Stimulated activated CD8-positive, alpha-beta memory T cell treated with anti-CD3 and anti-CD28 coated beads, Interleukin-4, amount 100 ng/mL, for 4 hours (primary cell): ENCODE measurements at places on chromosomes 7 and 10.

GRCh38 chr7:26645121-26645520, 219.3 kb downstream of the SKAP2 start:
- no peak for DNase-seq

GRCh38 chr10:27621461-27621860, 117.4 kb downstream of the RAB18 start:
- DNase-seq, result no peak

DNA sequence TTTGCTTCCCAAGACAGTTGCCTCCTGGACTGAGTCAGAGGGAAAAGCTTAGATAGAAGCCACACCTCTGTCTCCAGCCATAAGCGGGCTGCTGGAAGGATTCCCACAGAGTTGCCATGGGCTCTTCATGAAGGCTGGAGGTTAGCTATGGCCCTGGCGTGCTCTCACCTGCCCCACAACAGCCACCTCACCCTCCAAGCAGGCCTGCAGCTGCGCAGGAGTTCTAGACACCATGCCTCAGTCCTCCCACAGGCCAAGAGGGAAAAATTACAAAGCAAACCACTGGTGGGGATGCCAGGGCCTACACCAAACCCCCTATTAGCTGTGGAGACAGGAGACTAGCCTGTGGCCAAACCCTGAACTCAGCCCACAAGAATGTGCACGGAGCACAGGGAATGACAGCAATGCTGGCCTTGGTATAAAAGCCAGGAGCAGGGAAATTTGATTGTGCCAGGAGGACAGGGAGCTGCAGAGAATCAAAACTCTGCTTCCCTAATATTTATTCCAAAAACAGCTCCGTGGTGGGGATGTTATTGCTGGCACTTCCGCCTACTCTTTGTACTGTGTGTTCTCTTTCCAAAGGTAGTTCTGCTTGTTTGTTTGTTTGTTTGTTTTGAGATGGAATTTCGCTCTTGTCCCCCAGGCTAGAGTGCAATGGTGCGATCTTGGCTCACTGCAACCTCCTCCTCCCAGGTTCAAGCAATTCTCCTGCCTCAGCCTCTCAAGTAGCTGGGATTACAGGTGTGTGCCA, 60.3 kb upstream of the STK17A start:
- DNase-seq, result no peak

DNA sequence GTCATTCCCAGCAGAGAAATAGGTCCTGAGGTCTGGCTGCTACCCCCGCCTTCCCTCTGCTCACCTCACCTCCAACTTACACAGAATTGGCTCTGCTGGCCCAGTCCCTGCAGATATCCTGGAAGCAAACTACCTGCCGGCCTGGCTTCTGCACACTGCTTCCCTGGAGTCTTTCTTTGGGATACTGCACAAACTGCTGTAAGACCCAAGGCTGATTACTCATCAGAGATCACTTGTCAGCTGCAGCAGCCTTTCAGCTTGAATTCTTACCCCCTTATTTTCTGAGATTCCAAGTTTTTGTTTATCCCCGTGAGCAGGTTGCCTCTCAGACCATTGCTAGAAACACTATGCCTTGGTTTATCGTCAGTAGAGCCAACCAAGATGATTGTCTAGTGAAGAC, 426.4 kb downstream of the PHTF2 start:
- no peak for DNase-seq

GRCh38 chr7:134546955-134547354, 2.0 kb upstream of the AKR1B15 start:
- DNase-seq, result no peak

GRCh38 chr10:68832601-68833000, 5.3 kb downstream of the STOX1 start:
- DNase-seq, result no peak

DNA sequence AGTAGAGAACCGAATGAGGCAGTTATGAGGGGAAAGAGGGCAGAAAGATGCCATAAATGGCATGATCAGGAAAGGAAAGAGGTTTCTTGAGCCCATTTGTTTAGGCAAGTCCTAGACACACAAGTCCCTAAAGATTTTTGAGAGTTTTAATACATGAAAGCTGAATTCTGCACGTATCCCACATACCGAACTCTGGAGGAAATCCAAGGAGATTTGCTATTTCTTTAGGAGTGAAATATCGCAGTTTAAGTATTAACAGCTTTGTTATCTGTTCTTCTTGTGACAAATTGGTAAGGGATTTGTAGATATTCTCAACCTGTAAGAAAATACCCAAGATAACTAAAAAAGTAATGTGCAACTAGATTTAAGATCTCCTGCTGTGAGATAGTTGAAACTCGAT, 23.7 kb upstream of the CUBN start:
- no peak for DNase-seq

DNA sequence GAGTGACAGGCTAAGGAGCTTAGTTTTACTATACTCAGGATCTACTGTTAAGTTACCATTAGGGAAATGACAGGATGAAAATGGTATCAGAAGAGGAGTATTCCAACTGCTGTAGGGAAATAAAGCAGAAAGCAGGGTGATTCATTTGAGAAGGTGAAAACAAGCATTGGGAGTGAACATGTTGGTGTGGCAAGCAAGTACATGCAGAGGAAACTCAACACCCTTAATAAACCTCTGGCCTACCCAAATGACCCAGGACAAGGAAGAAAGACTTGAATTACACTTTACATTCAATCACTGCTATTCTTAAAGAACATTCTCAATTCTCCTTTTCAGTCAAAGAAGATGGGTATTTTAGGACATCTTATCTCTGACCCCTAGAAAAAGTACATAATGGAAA, 28.7 kb downstream of the ERLIN1 start:
- DNase-seq, result no peak

DNA sequence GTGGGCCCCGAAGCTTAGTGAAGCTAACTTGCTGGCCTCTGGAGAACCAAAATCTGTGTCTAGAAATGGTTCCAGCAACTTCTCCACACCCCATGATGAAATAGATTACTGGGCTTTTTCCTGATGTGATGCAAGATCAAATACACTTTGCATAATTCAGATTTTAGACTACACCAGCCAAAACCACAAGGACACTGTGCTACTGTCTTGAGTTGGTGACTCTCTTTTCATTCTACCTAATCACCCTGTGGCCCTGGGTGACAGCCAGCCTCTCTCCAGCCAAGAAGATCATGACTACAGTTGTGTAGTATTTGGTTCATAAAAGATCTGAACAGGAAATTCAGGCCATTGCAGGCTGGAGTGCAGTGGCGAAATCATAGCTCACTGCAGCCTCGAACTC, 22.2 kb downstream of the AZGP1 start:
- no peak for DNase-seq

DNA sequence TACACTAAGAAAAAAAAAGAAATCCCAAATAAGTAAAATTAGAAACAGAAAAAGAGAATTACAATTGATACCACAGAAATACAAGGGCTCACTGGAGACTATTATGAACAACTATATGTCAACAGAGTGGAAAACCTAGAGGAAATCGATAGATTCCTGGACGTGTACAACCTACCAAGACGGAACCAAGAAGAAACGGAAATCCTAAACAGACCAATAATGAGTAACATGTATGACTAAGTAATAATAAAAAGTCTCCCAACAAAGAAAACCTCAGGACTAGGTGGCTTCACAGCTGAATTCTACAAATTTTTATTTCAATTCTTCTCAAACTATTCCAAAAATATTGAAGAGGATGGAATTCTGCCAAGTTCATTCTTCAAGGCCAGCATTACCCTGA, 13.9 kb downstream of the DIP2C start:
- DNase-seq, result no peak

- no peak for DNase-seq
Measured at GRCh38 chr7:138400400-138400886, 59.6 kb upstream of the TRIM24 start.

- no peak for DNase-seq
Measured at GRCh38 chr10:17655009-17655408, 11.1 kb downstream of the STAM start.

DNA sequence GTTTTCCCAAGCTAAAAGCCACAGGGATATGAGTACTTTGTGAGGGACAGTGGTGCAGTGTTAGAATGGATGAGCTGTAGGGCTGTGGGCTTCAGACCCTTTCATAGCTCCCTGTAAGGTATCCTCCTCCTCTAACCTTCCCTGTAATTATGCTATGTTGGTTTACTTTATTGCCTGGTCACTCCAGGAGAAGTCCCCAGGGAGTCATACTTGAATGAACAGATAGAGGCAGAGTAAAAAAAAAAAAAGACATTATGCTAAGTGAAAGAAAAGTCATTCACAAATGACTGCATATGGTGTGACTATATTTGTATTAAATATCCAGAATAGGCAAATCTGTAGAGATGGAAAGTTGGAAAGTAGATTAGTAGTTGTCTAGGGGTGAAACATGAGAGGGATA, 434.4 kb downstream of the AUTS2 start:
- no peak for DNase-seq

DNA sequence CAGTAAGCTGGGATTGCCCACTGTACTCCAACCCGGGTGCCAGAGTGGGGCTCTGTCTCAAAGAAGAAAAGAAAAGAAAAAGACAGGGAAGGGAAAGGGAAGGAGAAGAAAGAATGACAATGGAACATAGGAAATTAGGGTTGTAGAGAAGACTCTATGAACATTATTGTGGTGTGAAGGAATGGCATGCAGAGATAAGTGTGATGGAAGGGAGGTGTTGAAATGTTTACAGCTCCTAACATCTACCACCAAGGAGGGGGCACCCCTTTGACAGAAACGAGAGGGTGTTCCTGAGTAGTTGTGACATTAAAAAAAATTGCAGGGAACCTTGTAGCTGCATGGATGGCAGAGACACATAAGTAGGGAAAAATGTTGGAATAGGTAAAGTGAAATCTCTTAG, 27.5 kb downstream of the AUTS2 start:
- DNase-seq, result no peak

DNA sequence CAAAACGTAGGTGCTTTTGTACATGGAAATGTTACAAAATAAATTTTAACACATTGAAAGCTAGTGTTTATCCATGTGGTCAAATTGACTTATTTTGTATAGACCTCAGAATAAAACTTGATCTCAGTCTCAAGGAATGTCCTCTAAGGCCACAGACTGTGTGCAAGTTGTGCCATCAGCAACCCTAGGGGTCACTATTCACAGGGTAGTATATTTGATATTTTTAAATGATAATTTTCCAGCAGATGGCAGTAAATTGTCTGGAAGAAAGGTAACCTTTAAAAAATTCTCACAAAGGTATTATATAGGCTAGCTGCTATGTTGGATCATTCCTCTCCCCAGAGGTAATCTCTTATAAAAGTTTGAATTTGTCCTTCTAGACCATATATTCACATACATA, 12.9 kb upstream of the SNX10 start:
- no peak for DNase-seq

DNA sequence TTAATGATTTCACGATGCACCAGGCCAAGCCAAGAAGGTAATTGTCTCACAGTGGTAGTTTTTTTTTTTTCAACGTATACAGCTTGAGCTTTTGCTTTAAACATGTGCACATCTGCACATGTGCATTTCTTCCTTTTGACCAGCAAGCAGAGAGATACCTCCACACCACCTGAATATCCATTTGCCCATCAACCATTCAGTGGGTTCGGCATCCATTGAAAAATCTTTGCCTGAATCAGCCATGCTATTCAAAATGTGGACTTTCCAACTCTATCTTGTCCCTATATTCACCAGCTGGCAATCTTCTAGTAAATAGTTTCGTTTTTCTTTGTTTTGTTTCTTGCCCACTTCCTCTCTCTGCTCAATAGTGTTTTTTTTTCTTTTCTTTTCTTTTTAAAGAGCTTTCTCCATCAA, 7.7 kb upstream of the TRA2A start:
- no peak for DNase-seq

- DNase-seq, result no peak
Measured at GRCh38 chr7:158311791-158312190, 275.8 kb downstream of the PTPRN2 start.

DNA sequence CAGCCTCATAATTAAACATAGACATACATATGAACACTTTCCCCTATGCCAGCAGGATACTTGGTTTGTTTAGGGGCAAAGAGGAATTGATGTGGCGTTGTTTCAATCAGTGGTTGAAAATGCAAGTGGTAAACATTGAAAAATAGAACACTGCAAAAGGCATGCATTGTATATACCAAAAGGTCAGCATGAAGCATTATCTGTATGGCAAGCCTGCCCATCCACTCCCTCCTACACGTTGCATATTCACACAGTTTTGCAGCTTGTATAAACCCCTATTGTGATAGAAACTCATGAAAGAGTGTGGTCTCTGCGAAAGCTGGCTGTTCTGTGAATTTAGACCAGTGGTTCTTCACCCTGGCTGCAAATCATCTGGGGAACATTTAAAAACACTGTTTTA, 17.1 kb downstream of the CAV1 start:
- no peak for DNase-seq

GRCh38 chr7:34275624-34276023, 370.3 kb downstream of the BMPER start:
- no peak for DNase-seq

- no peak for DNase-seq
Measured at GRCh38 chr10:14855453-14855852, 17.3 kb downstream of the HSPA14 start.

DNA sequence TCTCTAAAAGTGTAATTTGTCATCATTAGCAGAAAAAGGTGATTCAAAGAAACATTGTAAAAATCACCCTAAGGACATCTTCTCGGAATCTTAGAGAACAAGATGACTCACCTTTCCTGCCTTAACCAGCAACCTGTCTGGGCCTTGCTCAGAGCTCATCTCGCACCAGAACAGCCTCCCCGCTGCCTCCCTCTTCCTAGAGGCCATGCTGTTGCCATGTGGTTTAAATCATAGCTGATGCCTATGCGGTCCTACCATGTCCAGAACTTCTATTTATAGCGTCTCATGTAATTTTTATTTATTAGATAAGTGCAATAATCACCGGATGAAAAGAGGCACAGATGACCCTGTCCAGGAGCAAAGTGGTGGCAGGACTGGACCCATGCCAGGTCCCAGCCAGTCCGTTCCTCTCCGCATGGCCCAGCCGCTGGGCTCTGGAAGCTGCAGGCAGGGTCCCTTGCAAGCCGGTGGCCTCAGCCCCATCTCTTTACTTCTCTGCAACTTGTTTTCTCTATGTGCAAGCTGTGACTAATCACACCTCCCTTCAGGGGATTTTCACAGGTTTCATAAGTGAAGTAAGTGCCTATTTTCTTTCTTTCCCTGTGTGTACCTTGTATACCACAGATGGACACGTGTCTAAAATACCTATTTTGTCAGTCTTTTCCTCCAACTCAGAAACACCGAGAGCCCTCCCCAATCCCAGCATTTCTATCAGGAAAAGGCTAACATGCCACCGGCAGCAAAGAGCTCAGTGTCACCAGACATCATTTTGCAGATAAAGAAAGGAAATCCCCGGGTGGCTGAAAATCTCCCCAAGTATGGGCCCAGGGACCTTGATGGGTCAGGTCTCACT, 27.1 kb downstream of the KLF6 start:
- DNase-seq, result no peak

DNA sequence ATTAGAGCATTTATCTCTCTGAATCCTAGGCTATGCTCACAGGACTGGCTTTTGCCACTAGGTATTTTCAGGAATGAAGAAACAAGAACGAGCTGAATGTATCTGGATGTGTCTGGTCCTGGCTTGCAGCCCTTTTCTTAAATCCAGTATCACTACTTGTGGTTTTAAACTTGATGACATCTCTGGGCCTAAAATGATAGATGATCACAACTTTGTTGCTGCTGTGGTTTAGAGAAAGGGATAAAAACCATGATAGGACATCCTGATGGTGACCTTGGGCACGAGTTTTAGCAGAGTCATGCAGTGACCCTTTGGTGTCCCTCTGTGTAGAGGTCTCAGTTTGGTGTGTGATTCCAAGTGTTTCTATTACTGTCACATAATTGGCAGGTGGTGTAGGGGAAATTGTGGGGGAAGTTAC, 31.7 kb upstream of the SEMA3C start:
- DNase-seq, result no peak

- DNase-seq, result no peak
Measured at GRCh38 chr10:6564367-6564766, 15.7 kb downstream of the PRKCQ start.
